ENCODE measurements at places on chromosomes 6 and 20. TPM values are rescaled to one million over a fixed set of nuclear protein-coding genes. Genes with fewer than 3 reads are reported as not detected.

DNA sequence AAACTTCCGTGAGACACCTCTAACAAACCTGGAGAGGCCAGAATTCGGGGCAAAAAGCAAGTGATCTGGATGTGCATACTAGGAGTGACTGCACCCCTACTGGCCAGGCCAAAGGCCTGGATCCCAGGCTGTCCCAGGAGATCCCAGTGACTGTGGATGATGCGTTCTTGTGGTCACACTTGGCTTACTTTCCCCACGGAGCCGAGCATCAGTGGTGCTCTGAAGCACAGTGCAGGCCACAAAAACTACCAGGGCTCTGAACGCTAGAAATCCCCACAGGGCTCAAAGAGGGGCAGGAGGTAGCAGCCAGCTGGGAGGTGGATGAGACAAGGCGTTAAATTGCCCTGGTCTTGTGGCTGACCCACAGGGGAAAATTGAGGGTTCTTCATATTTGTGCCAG lies 7.1 kb downstream of the TRIM26 start:
- DNase-seq, result no peak

Gene VGLL2
- total RNA-seq, result not detected

DNA sequence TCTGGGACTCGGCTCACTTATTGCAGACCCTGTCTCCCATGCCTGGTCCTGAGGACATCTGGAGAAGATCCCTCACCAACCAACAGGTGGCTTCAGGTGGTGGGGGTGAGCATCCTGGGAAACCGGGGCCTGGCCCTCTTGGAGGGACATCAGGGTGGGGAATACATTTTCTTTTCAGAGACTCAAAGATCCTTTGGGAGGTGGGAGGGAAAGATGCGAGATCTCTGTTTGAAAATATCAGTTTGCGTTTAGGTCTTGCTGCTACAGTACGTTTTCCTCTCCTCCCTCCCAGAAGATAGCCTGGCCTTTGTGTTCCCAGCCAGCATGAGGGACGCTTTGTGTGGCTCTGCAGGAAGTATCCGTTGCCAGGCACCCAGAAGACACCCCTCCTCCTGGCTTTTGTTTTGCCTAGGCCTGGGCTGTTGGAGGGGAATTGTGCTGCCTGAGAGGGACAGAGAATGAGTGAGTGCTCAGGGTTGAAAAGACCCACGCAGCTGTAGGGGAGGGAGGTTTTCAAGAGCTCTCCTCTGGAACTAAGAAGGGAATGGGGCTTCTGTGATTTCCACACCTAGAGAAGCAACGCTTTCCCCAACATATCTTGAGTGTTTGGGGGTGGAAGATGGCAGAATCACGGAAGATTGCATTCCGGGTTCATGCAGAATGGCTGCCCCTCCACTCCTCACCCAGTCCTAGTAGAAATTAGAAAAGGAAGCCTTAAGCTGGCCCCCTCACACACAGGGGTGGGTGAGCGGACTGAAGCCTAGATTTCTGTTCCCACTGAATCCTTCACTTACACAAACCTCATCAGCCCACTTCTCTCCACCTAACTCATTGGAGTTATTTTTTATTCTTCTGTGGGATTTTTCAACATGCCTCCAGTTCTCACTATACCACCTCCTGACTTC lies 22.0 kb upstream of the SLC2A12 start:
- no peak for DNase-seq

Gene PHACTR3
- total RNA-seq, result not detected

DNA sequence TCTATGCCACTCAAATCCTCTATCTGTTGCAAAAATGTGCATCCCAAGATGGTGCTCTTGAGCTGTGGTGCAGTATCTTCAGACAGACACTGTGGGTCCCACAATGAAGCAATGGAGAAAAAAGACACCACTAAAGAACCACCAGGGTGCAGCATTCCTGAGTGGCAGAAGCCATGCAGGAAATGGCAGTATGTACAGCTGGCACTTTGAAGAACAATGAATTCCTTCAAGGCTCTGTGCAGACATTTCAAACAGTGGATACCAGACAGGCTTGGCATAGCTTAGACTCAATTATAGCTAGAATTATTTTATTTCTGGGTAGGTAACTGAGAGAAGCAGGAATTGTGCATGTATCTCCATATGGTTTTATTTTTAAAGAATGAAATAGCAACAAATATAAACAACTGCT lies 24.0 kb upstream of the HDAC2 start:
- DNase-seq, result peak; percentile 88

GRCh38 chr20:90651-91050 lies 3.2 kb downstream of the DEFB125 start:
- no peak for DNase-seq

GRCh38 chr6:78253618-78254017 lies 600.8 kb downstream of the MEI4 start:
- no peak for DNase-seq

- DNase-seq, result no peak
These were observed 14.3 kb downstream of the STX7 start for GRCh38 chr6:132498638-132499037.

DNA sequence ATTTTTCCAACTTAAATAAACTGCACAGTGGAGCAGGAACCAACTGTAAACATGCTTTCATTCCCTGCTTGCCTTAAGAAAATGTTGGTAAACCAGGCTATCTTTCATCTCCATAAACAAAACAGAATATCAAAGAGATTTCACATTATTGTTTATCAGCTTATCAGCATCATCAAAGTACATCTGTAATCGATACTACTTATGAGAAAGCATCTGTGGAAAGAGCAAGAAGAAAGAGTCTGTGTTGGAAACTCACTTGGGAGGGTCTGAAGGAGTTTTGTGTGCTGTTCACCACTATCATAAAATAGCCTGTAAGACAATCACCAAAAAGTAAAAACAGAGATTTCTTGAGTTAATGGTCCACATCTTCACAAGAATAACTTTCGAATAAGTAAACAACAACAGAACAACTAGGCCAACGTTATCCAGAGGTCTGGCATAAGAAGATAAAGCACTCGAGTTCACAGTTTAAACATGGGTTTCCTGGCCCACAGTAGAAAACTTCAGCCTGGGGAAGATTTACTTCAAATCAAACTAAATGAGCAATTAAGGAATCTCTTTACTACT lies 47.9 kb downstream of the EPB41L2 start:
- peak; percentile 27 for DNase-seq

DNA sequence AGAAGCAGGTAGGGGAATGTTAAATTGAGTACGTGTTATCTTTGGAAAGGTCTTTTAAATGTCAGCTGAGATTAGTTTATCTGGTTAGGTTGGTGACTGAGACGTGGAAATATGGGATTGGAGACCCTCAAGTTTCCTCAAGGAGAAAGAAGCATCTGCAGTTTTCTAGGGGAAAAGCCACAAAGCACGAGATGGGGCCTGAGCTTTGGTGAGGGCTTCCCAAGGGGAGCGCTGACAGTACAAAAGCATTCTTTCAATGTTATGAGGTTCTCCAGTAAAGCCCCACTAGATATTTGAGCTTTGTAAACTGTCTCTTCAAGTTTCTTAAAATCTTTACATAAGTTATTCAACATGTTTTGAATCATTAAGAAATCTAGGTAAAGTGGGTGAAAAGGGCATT lies 19.6 kb upstream of the HS3ST5 start:
- no peak for DNase-seq

DNA sequence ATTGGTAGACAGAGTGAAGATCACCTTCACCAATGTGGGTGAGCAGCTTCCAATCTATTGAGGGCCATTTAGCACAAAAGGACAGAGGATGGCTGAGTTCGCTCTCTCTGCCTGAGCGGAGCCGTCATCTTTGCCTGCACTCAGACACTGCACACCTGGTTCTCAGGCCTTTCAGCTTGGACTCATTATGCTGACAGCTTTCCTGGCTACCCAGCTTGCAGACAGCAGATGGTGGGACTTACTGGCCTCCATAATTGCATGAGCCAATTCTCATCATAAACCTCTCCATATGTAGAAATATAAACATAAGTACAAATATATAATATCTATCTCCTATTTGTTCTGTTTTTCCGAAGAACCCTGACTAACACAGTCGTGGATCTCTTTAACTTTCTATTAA lies 13.7 kb downstream of the TBXT start:
- no peak for DNase-seq

DNA sequence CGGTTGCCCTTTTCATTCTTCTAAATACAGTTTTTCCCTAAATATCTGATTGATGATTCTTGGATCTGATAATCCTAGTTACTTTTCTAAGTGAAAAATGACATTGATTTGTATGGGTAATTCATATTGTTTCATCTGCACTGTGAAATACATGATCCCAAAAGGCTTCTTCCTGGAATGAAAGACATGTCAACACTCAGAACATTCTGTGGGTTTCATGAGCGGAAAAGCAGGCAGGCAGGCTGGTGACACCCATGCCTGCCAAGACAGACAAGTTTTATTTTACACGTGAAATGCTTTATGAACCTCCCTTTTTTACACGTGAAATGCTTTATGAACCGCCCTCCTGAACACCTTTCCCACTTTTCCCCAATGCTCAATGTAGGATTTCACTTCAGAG lies 105.0 kb downstream of the PRKN start:
- DNase-seq, result no peak

DNA sequence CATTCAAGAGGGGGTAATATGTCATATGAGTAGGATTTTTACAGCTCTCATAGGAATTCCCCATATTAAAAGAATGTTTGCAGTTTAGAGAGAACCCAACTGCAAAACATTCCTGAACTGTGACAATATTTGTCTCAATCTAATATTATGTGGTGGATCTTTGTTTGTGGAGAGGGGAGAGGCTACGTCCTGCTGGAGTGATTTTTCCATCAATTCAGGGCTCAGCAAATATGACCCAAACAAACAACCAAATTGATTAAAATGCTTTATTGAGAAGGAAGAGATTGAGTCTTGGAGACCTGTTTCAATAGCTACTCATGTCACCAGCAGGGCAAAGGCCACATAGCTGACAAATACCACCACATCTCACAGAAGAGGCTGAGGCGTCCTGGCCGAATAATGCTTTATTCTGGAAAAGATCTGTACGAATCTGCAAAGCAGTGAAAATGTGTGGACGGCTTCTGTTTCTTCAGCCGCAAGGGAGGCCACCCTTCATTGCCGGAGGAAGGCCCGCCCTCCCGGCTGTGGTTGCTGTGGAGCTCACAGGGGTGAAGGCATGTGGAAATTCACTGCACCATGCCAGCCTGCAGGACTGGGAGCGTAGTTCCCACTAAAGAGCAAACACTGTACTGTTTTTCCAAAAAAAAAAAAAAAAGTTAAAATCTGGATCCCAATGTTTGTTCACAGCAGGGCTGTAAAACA lies 89.7 kb upstream of the QKI start:
- DNase-seq, result peak; percentile 39

Gene FOXC1
- total RNA-seq, result 1.9 TPM

Gene IL17F
- total RNA-seq, result under 0.01 TPM

DNA sequence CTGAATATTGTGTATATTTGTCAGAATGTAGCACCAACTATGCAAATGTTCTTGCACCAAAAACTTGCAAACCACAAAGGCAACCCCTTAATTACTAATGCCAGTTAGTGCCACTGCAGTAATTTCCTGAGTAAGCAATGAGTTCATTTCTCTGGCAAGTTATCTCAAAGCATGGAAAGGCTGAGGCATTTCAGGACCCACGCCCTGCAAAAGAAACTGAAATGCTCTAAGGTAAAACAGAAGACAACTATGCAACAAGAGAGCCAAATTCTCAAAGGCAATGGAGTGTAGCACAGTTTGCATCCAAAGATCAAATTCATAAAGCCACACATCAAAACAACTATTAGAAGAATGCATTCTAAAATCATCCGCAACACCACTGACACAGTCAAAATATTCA lies 994.4 kb downstream of the EYS start:
- no peak for DNase-seq

DNA sequence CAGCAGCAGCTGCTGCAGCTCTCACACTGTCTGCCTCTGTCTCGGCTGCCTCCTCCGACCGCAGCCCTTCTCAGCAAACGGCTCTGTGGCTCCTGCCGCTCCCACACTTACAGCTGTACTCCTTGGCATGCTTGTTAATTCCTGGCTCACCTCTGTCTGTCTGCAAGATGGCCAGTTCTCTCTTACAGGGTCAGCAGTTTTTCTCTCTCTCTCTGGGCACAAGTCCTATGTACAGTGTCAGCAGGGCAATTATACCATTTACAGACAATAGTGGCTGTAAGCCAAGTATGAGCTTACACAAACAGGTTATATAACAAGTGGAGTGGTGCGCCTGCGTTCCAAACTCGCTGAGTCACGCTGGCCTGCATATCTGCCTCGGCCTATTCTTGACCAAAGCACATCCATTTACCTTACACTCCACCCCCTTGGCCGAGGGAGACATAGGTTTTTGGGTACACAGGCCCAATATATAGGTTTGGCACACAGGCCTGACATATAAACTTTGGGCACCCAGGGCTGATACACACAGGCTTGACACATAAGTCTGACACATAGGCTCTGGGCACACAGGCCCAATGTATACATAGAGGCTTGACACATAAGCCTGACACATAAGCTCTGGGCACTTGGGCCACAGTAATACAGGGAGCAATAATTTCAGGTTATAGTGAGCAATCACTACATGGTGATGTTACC lies 4.4 kb downstream of the ZKSCAN3 start:
- DNase-seq, result peak; percentile 20

GRCh38 chr6:24188578-24189080 lies 62.6 kb downstream of the NRSN1 start:
- no peak for DNase-seq

DNA sequence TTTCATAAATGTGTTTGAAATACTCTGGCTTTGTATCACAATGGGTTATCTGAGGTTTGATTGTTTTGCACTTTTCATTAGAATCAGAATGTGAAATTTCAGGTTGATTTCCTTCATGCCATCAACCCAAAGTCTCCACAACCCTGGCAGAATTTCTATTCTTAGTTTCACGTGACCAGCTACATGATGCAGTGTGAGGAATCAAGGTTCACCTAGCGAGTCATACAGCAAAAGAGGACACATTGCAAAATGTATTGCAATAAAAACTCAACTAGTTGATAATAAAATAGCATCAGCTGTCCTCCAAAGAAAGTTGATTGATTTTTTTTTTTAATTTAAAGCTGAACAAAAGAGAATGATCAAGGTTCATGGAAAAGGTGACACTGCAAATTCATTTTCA lies 2.2 kb downstream of the HAO1 start:
- DNase-seq, result no peak

Gene RCAN2
- total RNA-seq, result 1.9 TPM

GRCh38 chr6:46465294-46466165 lies 25.7 kb downstream of the RCAN2 start:
- peak; percentile 13 for DNase-seq

Gene PGC
- not detected for total RNA-seq

GRCh38 chr6:159134701-159135364 lies 34.4 kb upstream of the FNDC1 start:
- DNase-seq, result peak; percentile 56

- DNase-seq, result no peak
These were observed 268.9 kb downstream of the PREX1 start for GRCh38 chr20:48558906-48559305.

Gene SIGLEC1
- not detected for total RNA-seq

Gene UCKL1
- 20.9 TPM for total RNA-seq

DNA sequence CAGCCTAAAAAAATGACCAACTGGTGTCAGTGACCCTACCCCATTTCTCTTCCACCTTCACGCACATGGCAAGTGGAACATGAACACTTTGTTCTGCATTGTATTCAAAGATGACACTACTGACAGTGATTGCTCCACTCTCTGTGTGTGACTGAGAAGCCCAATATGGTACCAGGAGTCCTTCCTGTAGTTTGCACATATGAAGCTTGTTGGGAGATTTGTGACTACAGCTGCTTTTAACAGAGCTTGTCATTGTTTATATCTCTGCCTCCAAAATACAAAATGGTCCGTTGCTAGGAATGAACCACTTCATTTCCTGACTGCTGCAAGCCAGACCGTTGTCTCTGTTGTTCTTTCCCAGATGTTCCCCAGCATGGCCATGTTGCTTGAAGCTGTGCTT lies 140.3 kb upstream of the TCF21 start:
- no peak for DNase-seq

GRCh38 chr6:115001731-115002350 lies 659.0 kb upstream of the HS3ST5 start:
- no peak for DNase-seq
